ENCODE measurements at places on chromosomes 7 and 10.

- no peak for DNase-seq
These were observed 78.3 kb downstream of the PROSER2 start for GRCh38 chr10:11901454-11901832.

DNA sequence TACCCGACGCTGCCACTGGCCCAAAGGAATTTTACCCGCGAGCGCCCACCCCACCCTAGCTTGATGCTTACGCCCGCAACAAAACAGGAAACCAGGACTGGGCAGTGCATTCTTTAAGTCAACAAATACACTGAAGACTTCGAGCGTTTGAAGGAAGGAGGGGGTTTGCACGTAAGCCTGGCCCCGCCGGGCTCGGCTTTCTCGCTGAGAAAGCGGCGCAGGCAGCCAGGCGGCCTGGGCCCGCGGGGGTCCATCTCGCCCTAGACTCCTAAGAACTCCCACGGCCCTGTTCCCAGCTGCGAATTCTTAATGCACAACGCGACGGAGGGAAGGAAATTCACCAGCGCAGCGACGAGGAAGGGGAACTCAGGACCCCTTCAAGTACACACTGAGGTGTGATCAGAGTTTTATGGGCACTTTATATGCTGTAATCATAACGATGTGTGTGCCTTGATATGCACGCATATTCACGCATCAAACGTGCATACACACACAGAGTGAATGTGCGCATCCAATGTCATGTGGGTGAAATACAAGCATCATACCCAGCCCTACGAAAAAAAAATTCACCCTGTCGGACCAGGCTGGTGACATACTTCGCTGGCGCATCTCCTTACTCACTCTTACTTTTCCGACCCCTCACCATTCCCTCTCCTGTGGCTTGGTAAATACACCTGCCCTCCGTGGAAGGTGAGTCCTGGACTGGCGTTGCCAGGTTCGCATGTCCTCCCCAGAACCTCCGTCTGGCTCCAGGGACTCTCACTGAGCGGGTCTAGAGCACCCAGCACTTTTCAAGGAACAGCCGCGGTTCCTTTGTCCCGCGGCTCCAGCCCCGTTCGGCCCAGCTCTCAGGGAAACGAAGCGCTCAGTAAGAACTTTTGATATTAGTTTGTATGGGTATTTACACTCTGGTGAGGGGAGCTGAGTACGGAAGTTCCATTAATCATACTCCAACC is 5.7 kb upstream of the HOXA13 start:
- no peak for DNase-seq

GRCh38 chr7:131933751-131934289 is 377.4 kb upstream of the PODXL start:
- DNase-seq: no peak

DNA sequence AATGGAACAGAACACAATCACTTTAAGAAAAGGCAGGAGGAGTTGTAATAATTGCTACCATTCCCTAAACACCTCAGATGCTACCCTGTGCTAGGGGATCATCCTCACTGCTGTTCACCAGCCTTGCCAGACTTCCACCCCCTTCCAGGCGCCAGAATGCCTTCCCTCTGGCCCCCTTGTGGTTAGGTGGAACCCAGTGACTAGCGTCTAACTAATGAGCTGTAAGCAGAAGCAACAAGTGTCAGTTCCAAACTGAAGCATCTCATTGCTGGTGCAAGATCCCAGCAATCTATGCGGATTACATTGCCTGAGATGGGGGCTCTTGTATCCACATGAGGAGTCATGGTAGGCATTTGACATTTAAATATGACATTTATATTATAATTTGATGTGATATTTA is 86.6 kb downstream of the FRMD4A start:
- DNase-seq: no peak

- DNase-seq: no peak
These were observed 70.9 kb downstream of the AMZ1 start for GRCh38 chr7:2758673-2759616.

GRCh38 chr7:19009241-19009935 is 108.0 kb downstream of the TWIST1 start:
- DNase-seq: no peak

- no peak for DNase-seq
These were observed 42.7 kb downstream of the CFAP46 start for GRCh38 chr10:132899751-132900065.
